ENCODE measurements at places on chromosomes 2 and 18. TPM values are rescaled to one million over a fixed set of nuclear protein-coding genes. Genes with fewer than 3 reads are reported as not detected.

DNA sequence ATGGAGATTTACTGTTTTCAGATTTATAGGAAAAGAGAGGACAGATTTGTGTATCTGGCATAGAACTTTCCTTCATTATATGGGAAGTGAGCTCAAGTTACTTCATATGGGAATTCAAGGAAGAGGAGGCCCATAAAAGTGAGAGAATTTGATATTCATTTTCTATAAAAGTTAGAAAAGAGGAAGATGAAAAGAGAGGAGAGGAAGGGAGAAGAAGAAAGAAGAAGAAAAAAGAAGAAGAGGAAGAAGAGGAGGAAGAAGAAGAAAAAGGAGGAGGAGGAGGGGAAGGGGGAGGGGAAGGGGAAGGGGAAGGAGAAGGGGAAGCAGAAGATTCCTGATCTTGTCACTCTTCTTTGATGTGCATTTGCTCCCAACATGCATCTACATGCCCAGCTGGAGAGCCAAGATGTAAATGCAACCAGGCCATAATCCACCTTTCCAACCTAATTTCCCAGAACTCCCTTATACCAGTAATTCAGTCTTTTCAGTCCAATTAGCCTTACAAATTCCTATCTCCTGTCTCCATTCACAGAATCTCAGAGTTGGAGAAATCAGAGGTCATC lies 15.7 kb upstream of the NMI start:
- no peak for DNase-seq

The IGFBP5 gene
- total RNA-seq = 0.48 TPM

The IL36RN gene
- total RNA-seq = not detected

GRCh38 chr18:3402982-3403451 lies 47.0 kb upstream of the TGIF1 start:
- DNase-seq = peak; percentile 73

- no peak for DNase-seq
Measured at GRCh38 chr2:148252646-148253045, 231.8 kb downstream of the MBD5 start.

The CPS1 gene
- 15.6 TPM for total RNA-seq

The NEURL3 gene
- not detected for total RNA-seq

DNA sequence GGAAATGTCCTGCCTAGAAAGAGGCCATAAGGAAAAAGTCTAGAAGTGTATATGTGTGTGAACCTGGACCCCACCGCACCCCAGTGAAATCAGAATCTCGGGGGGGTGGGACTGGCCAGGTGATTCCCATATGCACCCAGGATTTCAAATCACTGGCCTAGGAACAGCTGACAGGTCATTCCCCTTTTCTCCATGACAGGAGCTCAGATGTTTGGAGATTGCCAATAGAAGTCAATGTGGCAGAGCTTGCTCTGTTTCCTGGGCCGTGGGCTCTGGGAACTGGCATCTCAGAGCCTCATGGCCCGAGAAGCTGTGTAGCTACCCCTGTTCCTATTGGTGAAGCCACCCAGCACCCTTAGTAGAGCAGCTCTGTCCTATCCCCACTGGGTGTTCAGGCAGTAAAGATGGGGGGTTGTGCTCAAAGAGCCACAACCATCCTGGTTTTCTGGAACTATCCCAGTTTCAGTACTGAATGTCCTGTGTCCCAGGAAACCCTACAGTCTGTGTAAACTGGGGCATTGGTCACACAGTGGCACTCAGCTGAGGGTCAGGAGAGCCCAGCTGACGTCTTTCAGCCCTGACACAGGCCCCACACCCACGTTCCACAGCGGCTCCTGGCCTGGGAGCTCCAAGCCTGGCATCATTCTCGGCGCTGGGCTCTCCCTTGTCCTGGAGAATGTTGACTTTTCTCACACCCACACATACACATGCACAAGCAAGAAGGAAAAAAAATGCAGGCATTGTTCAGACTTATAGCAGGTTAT lies 18.9 kb downstream of the GNLY start:
- peak; percentile 66 for DNase-seq

The NYAP2 gene
- total RNA-seq = not detected

DNA sequence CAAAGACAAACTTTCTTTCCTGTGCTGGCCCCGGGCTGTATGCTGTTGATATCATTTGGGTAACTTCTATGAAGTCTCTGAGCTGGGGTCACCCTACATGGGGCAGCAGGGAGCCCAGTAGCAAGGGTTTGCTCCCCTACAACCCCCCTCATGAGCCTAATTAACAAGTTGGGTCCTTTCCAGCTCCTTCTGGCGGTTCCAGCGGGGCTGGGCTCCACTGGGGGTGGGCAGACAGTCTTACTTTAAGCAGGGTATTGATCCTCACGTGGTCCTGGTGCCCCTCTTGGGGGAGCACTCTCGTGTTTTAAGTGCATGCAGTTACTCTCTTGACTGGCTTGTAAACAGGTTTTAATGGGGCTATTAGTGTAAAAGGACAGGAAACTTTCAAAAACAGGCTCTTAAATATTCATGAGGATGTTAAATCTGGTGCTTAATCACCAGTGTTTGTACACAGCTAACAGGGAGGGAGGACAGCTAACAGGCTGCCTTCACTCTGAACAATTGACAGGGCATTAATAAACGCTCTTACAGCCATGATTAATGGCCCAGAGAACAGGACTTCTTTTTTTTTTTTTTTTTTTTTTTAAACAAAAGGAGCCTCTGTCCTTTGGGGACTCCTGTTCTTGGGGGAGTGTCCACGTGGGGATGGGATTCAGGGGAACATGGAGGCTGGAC lies 36.6 kb upstream of the SKOR2 start:
- peak; percentile 38 for DNase-seq

The KLHL29 gene
- 6.4 TPM for total RNA-seq

- peak; percentile 87 for DNase-seq
Measured at GRCh38 chr2:69012310-69013141, 453 bp upstream of the ANTXR1 start.

The GPBAR1 gene
- not detected for total RNA-seq

The UGP2 gene
- 86.1 TPM for total RNA-seq

- DNase-seq = no peak
Measured at GRCh38 chr2:8310557-8311455, 371.1 kb upstream of the ID2 start.

GRCh38 chr18:44778788-44779187 lies 98.1 kb downstream of the SETBP1 start:
- DNase-seq = no peak

The RAD51AP2 gene
- not detected for total RNA-seq

DNA sequence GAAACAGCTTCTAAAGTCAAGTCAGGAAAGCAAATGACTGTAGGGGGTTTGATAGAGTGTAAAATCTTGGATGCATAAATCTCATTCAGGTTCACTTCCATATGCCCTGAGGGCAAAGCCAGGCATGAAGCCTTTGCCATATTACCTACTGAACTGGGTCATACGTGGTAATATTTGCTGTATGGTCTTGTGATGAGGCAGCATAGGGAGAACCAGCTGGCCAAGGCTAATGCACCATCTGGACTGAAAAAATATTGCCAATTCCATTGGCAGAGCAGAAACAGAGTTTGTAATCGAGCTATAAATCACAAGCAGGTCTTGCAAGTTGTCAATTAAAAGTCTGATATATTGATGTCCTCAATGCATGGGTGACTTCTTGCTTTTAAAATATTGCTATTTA lies 243.8 kb downstream of the ERBB4 start:
- DNase-seq = no peak

DNA sequence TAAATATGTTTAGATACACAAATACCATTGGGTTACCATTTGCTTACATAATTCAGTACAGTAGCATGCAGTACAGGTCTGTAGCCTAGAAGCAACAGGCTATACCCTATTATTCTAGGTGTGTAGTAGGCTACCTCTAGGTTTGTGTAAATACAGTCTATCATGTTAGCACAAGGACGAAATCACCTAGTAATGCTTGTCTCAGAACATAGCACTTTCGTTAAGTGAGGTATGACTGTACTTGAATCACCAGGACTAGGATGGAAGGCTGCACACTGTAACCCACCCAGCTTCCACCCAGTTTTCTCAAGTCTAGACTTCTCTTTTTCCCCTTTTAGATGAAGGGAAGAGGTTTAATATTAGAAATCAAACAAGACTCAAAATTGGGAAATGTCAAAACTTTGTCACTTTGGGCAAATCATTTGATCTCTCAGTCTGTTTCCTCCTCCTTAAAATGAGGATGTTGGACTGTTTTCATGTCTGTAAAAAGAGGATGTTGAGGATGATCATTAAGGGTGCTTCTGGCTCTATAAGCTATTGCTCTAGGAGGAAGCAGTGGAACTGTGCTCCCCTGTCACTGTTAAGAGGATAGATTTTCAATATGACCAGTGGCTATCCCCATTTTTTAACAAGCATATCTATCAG lies 3.7 kb upstream of the SOCS6 start:
- no peak for DNase-seq

- DNase-seq = no peak
Measured at GRCh38 chr18:34873986-34874580, 164.0 kb downstream of the DTNA start.

DNA sequence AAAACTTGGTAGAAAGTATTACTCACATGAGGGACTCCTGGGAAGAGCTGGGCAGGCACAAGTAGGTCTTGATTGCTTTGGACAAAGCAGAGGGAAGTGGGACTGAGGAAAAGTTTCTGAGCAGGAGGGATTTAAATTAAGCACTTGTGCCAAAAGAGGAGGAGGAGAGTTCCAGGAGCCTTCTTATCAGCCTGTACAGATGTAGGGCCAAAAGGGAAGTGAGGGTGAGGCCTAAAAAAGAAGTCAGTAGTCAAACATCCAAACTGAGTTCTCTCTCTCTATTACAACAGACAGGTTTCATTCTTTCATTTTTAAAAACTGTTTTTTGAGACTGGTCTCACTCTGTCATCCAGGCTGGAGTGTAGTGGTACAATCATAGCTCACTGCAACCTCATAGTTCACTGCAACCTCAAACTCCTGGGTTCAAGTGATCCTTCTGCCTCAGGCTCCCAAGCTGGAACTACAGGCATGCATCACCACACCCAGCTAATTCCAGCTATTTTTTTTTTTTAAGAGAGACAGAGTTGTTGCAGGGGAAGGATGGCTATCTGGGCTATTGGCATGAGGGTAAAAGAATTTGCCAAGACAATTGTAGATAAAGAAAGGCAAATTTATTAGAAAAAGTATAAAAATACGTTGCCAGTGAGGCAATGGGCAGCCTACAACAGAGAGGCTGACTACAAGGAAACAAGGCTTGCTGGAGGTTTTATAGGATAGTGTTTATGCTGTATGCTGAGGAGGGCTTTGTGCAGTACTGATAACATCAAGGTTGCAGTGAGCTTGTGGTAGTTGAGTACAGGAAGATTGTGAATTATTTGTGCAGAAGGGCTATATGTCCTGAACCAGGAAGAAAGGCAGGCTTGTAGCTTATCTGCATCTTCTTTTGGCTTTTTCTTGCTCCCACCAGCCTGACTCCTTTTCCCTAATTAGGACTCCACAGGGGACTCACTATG lies 29.0 kb downstream of the CFAP210 start:
- DNase-seq = no peak

DNA sequence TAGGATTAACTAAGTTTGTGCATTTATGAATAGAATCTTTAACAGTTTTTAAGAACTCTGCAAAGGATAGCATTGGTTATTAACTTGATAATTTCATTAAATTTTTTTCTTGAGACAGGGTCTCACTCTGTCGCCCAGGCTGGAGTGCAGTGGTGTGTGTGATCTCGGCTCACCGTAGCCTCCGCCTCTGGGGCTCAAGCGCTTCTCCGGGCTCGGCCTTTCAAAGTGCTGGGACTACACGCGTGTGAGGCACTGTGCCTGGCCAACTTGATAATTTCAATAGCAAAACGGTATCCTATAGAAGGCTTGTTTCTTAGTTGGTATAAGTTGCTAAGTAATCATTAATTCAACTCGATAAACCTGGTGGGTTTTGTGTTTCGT lies 38.0 kb downstream of the ADNP2 start:
- DNase-seq = no peak

Data from SK-MEL-5 (cell line).